ENCODE measurements at places on chromosomes 12 and 14.

- DNase-seq: no peak
Measured at GRCh38 chr14:94676495-94677185, 64.4 kb downstream of the SERPINA3 start.

GRCh38 chr12:50201987-50202521 lies 34.9 kb upstream of the CERS5 start:
- no peak for DNase-seq

GRCh38 chr14:52188381-52188780 lies 79.1 kb upstream of the PTGDR start:
- no peak for DNase-seq

- DNase-seq: no peak
Measured at GRCh38 chr12:101969-102878, 35.7 kb downstream of the IQSEC3 start.

- DNase-seq: no peak
Measured at GRCh38 chr12:132391326-132392041, 62.1 kb upstream of the GALNT9 start.

- DNase-seq: no peak
Measured at GRCh38 chr14:59347511-59347900, 117.7 kb downstream of the GPR135 start.

- DNase-seq: no peak
Measured at GRCh38 chr12:67788118-67788517, 139.6 kb downstream of the DYRK2 start.

GRCh38 chr14:90842726-90843125 lies 26.5 kb upstream of the TTC7B start:
- no peak for DNase-seq

GRCh38 chr14:68043752-68044151 lies 224.2 kb downstream of the RAD51B start:
- no peak for DNase-seq

GRCh38 chr14:65815127-65815526 lies 402.6 kb downstream of the FUT8 start:
- no peak for DNase-seq

GRCh38 chr14:81281332-81281731 lies 60.6 kb upstream of the GTF2A1 start:
- DNase-seq: no peak

DNA sequence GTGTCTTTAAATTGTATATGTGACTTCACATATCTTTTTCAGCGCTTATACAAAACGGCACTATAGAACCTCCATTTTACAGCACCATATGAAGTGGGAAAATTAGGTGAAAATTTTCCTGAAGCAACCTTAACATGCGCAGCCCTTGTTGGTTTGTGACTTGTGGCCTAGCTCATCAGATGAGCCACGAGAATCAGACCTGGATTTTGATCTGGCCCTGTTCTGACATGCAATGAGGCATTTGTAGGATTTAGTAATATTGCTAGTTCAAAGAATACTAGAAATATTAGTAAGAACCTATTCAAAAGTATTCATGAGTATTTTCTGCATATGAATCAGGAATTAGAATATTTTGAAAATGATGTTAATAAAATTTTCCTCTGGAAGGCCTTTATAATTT lies 2.9 kb downstream of the CDKN1B start:
- no peak for DNase-seq

DNA sequence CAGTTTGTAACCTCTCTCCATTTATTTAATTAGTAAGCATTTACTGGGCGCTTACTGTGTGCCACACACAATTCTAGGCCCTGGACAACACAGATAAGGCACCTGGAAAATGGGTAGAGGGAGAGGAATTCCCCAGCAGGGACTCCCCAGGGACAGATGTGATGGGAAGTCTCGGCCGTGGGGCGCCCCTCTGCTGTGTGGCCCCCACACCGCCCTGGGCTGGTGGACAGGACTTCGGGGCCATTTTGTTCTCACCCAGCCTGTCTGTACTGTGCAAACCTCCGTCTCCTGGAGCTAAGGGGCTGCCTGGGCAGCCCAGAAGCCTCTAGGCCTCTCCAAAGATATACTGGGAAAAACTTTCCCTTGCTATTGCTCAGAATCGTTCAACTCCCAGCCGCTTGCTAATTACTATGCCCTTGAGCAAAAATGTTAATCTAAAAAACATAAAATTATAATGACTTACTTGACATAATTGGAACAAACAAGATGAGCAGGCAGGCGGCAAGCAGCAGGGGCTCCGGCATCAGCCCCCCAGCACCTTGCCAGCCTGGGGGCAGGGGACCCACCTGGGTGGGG lies 64.4 kb upstream of the NCOR2 start:
- DNase-seq: no peak

DNA sequence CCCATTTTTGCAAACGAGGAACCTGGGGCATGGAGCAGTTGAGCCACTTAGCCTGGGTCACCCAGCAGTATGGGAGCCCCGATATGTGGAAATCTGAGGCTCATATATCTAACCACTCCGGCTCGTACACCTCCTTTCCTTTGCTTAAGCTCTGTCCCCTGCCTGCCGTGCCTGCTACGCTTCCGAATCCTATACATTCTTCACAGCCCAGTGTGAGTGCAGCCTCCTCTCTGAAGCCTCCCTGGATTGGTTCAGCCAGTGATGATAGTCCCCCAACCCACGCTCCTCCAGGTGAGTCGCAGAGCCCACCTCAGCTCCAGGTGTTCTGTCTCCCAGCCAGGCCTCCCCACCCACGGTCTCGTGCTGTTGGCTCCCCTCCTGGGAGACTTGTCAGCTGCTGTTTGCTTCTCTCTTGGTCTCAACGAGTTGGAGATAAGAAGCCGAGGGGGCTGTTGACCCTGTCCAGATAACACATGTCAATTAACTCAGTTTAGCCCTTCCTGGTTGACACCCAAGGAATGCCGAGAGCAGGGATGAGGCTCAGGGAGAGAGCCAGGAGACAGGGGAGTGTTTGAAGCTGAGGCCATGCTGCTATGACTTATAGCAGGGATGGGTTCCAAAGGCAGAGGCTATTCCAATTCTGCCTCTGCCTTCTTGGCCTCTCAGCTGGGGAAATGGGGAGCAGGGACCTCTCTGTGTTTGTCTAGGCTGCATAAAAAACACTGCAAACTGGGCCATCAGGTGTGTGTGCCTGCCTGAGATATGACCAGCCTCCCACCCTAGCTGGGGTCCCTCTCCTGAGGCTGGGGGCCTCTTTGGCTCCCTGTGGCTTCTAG lies 19.0 kb downstream of the SDSL start:
- DNase-seq: no peak

DNA sequence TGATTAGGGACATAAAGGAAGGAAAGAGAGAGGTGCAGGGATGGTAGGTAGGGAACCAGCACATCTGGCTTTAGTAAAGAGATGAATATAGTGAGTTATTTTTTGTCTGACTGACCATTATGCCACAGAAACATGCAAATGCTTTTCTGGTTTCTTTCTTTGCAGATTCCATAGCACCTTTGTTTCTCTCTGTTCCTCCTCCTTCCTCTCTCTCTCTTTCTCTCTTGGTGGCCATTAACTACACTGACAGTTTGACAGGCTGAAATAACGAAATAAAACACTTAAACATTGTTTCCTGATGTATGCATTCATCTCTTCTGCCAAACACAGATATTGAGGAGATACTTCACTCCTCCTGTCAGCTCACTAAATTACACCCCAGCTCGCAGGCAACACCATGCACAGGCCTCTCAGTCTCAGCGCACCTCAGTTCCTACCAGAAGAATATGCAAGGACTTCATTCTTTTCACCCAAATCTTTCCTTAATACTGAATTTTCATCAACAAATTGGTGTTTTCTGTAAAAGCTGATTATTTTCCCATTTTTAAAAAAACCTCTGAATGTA lies 406.9 kb upstream of the SOX5 start:
- no peak for DNase-seq

GRCh38 chr12:1847411-1847810 lies 27.0 kb downstream of the LRTM2 start:
- no peak for DNase-seq

DNA sequence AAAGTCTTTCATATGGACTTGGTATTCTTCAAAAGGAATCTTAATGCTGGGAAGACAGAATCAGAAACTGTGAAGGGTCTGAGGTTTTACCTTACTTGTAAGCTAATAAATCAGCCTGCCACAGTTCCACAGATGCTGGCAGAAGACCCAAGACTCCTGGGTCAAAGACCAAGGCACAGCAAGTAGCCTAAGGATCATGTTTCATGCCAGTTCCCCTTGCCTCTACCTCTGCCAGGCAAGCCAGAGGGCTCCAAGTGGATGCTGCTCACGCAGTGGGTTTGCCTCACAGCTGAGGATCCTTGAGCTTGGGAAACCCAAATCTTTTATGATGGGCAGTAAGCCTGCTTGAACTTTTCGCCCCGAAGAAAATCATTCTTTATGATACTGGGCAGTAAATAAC lies 15.2 kb upstream of the RXYLT1 start:
- DNase-seq: no peak

GRCh38 chr14:101960225-101960624 lies 4.1 kb upstream of the DYNC1H1 start:
- DNase-seq: peak; percentile 32

- peak; percentile 48 for DNase-seq
Measured at GRCh38 chr12:4278329-4279197, 5.0 kb downstream of the CCND2 start.

- no peak for DNase-seq
Measured at GRCh38 chr14:58915646-58916045, 272.8 kb upstream of the DAAM1 start.

- no peak for DNase-seq
Measured at GRCh38 chr12:113236539-113237399, 15.5 kb downstream of the TPCN1 start.

GRCh38 chr14:92121207-92121669 lies 268 bp downstream of the NDUFB1 start:
- no peak for DNase-seq

GRCh38 chr14:60723116-60723906 lies 840 bp downstream of the SIX4 start:
- DNase-seq: peak; percentile 17

DNA sequence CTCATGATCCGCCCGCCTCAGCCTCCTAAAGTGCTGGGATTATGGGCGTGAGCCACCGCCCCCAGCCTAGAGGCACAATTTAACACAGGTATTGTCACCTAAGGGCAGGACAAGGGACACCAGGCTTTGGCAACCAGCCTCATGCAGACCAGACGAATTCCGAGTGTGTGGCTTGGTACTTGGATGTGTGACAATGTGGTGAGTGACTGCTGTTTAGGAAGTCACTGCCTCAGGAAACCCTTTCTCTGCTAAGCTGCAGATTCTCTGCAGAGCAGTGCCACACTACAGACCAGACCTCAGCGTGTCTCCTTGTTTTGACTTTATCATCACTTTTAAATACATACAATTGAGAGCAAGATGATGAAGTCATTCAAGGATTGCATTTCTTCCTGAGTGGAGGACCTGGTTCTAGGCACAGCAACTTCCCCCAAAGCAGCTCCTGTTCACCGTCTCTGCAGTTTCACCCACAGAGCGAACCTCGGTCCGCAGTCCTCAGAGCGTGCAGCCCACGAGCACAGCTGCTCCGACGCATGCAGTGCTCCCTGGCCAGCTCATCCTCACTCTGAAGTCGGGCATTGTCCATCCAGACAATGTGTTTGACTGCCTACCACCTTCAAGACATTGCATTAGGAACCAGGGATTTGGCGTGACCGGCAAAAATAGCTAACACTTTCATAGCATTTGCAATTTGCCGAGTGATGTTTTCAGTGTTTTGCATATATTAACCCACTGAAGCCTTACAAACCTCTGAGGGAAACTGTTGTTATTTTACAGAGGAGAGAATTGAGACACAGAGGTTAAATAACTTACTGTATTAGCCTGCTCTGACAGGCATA lies 235.2 kb downstream of the CHST11 start:
- DNase-seq: no peak

DNA sequence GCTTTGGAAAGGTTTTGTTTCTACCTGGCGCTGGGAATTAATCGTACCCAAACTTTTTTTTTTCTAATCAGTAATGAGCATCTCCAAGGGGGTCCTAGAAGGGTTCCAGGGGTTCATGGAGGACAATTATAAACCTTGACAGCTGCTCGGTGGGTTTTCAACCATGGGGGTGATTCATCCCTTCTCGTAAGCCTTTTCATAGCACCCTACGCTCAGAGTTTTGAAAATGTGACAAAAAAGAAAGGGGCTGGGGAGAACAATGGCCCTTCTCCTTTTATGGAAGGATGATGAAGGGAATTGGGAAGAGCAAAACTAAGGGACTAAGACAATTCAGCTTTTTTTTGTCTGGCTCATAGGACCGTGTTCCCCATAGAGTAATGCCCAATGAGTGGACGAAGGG lies 196.7 kb downstream of the ZFP36L1 start:
- no peak for DNase-seq

GRCh38 chr12:117212563-117213190 lies 22.4 kb upstream of the FBXO21 start:
- DNase-seq: peak; percentile 32

DNA sequence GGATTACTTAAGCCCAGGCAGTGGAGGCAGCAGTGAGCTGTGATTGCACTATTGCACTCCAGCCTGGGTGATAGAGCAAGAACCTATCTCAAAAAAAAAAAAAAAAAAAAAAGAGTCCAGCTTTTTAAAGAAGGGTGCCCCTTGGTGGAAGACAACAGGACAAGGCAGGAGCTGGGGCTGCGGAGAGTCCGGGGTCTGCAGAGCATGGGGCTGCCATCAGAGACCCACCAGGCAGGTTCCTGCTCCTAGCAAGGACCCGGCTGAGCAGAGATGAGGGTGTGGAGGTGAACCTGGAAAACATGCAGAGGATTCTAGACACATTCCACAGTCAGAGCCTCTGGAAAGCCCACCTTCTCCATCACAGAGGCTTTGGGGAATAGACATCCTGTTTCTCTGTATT lies 21.0 kb upstream of the CIPC start:
- no peak for DNase-seq

- DNase-seq: no peak
Measured at GRCh38 chr12:83866477-83866876, 1046.1 kb downstream of the SLC6A15 start.

GRCh38 chr12:3753544-3754284 lies 805 bp upstream of the CRACR2A start:
- DNase-seq: peak; percentile 21

- DNase-seq: no peak
Measured at GRCh38 chr12:55771736-55772135, 28.8 kb downstream of the GDF11 start.

DNA sequence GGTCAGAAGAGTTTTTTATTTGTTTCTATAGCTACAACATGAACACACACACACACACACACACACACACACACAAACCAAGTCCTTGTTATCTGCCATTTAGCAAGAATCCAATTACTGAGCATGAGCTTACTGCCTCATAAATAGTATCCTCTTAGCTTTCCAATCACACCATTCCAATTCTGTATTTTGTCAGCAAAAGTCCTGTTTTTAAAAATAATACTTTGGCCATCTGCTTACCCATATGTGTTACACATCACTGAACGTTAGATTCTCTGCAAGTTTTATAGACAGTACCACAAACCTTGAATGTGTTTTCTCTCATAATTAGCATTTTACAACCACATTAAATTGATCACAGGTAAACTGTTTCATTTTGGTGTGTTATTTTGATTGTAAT lies 1905.4 kb upstream of the FLRT2 start:
- DNase-seq: no peak

- no peak for DNase-seq
Measured at GRCh38 chr14:96783043-96783914, 13.9 kb upstream of the VRK1 start.

- no peak for DNase-seq
Measured at GRCh38 chr12:52236386-52237050, 3.5 kb downstream of the KRT7 start.

Data from CD4-positive, alpha-beta T cell treated with Interleukin-1 beta for 1 hour (primary cell).